ENCODE measurements at places on chromosomes 5 and 9.

DNA sequence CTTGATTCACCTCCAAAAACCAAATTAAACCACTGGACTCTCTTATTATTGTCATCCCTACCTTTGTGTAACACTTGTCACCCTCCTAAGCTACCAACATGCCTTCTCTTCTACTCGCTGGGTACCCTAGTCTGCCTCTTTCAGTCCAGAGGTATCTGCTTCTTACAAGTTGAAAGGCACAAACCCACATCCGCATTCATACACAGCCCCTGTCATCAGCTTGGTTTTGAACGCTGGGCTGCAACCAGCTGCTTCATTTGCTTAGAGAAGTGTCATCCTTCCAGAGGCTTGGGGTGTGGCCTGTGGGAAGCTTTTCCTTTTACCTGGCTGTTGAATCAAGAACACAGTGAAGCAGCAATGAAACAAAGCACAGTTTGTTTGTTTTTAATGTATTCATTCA, 138.8 kb upstream of the WWC1 start:
- no peak for DNase-seq

DNA sequence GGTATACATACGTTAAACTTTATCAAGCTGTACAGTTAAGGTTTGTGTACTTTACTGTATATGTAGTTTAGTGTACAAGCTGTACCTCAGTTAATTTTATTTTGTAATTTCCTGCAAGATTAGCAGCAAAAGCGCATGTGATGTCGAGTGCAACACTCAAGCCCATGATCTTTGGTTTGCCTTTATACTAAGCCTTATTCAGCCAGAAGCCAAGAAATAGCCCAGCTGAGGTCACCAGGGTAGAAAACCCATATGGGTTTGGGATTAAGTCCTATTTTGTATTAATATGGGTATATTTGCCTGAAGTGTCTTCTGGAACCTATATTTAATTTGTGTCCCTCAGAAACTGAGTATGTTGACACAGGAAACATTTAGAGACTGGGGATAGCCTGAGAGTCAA, 59.3 kb downstream of the ZFAND5 start:
- DNase-seq = no peak

GRCh38 chr9:82458296-82458695, 469.7 kb downstream of the SPATA31D1 start:
- no peak for DNase-seq

GRCh38 chr5:163512526-163512925, 7.1 kb downstream of the MAT2B start:
- DNase-seq = no peak

DNA sequence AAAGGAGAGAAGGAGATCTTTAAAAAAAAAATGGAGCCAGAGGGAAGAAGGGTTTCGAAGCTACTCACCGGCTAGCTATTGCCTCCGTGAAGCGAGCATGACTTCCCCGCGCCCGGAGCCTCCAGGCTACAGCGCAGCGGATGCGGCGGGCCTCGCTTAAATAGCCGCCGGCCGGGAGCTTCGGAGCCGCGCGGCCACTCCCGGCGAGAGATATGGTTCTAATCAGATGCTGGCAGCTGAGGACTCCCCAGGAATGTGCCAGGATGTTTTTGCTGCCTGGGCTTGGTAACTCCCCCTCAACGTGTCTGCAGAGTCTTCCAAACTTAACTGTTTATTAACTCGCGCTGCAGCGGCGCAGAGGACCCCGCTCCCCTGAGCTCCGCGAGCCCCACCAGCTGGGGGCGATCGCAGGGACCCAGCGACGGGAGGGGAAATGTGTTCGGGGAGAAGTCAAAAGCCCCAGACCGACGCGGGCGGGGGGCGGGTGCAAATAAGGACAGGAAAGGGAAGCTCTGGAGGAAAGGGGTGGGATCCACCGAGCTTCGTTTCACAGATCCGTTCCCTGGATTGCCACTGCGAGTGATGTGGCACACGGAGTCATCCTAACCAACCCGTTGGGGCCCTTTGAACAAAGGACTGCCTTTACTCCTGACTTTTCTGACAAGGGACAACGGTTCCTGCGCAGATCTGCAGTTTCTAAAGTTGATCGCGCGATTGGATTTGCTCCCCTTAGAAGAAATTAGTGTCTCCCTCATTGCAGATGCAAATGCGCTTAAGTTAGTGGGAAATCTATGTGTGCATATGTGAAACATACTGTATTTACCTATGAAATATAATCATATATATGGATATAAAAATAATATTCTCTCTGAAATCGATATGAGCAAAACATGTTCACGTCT, at the start of gene DAB2:
Gene DAB2, minus strand, starts transcription at position 245 of the 902 bp plus-strand sequence. CDS start 30,660 bp downstream, outside the sequence.
- peak; percentile 12 for DNase-seq

- no peak for DNase-seq
Observed at GRCh38 chr5:133520062-133520461, 92.3 kb downstream of the FSTL4 start.

DNA sequence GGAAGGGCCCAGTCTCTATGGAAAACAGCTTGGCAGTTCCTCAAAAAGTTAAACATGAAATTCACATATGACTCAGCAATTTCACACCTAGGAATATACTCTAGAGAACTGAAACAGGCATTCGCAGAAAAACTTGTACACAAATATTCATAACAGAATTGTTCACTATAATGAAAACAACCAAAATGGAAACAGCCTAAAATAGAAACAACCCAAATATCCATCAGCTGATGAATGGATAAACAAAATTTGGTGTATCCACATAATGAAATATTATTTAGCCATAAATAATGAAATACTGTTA, 4.8 kb upstream of the GPR150 start:
- DNase-seq = no peak

DNA sequence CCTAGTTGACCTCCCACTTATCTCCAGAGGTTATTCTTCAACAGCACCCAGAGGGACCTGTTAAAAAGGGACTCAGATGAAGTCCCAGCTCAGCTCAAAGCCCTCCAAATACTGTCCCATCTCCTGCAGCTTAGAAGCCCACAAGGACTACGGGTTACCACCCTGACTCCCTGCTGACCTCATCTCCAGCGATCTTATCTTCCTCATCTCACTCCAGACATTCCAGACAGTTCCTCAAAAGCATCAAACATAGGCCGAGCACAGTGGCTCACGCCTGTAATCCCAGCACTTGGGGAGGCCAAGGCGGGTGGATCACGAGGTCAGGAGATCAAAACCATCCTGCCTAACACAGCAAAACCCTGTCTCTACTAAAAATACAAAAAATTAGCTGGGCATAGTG, 263.8 kb upstream of the TLE4 start:
- DNase-seq = no peak

DNA sequence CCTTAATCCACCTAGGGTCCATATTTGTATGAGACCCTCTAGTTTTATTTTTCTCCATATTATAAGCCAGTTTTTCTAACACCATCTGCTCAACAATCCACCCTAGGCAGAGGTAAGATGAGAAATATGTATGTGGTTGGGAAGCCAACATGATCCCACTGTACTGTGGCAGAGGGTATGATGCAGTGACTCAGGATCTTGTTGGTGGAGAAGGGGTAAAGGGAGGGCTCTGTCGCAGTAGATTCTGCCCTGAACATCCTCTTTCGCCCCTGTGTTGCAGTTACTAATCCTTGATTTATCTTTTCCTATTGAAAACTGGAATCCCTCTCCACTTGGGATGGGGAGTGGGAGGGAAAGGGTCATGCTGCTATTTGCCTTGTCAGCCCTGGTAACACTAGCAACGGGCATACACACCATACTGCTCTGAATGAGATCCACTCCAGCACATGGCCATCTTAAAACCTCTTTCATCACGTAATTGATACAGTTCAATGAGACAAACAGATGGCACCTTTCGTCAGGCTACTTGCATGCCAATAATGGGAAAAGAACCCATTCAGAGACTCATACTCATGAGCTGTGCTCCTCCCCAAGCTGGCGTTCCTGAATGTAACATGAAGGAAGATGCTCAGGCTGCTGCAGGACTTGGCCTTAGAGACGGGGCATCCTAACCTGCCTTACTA, 63.0 kb downstream of the ADAMTS12 start:
- DNase-seq = no peak

DNA sequence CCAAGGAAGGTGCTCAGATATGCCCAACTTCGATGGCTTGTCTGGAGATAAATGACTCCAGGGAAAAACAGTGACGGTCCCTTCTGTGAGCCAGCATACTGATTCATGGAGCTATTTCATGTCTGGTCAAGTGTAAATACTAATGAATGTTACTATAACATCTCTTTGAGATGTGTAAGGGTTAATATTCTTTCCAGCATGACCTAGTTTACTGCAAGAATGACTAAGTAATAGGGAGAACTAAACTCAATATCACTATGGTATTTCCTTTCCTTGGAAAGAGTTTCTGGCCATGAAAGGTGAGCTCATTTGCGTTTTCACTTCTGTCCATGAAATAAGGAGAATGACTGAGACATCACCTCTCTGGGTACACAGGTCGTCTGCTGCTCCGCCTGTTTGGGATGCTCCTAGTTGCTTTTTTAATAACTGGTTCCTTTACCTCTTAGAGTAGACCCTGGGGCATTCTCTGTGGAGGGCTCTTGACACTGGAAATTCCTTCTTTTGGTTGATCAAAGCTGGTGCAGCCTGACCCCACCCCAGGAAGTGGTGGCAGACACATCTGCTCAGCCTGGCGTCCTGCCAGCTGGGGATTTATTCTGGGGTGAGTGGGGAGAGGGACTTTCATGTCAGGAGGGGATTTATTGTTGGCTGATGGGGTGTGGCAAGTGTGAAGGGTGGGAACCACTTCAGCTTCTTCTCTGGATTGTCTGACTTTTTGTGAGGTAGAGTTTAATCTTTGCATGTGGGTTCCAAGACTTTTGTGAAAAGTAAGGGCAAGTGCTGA, 250.0 kb upstream of the MPDZ start:
- DNase-seq = no peak

GRCh38 chr9:33429256-33429985, 18.0 kb downstream of the AQP3 start:
- no peak for DNase-seq

DNA sequence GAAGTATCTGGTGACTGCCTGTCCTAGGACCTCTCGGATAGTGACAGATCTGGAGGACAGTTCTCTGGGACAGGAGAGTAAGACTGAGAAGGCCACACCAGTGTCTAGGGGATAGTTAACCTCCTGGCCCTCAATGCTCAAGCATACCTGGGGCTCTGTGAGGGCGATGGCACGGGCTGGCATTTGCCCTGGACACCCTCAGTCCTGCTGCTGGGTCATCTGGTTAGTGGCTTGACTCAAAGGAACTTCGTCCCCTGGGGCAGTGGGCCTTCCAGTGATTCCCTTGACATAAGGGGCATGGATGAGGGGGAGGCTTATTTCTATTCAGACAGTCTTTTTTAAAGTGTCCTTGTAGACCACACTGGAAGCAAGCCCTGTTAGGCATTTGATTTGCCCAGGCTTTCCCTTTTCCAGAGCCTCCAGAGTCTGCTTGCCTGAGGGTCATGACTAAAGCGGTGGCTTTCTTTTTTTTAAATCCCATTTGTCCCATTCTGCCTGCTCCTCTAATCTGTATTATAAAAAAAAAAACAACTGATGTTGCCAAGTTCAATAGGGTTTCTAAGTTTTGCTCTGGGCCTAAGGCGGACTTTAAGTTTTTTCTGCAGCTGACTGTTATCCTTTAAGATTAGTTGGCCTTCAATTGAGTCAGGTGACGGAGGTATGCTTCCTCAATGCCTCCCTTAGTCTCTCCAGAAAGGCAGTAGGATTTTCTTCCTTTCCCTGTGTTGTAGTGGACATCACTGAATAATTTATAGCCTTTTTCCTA, 2083.5 kb upstream of the C9orf72 start:
- no peak for DNase-seq

GRCh38 chr5:81717226-81717625, 33.7 kb downstream of the SSBP2 start:
- DNase-seq = no peak

DNA sequence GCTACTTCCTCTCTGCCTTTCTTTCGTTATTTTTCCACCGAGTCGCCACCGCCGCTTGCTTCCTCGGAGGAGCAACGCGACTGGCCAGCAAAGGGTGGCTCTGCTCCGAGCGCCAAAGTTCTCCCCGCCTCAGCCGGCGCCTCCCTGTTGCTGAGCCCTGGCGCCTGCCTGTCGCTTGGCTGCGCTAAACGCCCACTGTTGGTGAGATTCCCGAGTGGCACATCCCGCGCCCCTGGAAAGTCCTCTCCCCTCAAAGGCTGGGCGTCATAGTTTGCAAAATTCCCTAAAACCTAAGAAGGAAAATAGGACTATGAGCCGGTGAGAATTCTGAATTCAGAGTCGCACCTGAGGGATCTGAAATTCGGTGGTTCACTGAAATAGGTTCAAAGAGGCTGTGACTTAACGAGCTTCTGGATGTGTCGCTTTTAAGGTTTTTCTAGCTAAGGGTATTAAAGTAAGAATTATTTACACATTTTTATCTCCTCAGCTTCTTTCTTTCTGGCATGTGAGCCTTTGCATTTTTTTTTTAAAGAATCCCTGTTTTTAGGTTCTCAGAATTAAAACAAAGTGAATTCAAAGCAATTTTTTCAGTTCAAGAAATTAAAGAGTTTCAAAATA, at the start of gene GRIN3A:
Gene GRIN3A, minus strand, starts transcription at position 82 of the 618 bp plus-strand sequence. CDS start 668 bp downstream, outside the sequence.
- no peak for DNase-seq

DNA sequence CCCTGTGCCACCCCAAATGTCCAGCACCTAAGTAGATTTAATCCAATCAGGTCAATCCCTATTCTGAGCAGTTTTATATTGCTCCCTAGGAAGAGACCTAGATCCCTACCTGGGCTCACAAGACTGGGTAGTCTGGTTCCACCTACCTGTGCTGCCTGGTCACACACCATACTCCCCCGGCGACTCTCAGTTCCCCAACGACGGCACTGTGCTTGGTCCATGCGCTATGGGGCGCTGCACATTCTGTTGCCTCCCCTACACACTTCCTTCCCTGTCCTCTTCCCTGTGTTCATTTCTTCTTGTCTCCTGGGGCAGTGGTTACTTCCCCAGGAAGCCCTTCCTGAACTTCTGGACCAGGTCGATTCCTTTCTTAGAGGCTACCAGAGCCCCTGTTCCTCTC, 109.9 kb upstream of the IL12B start:
- DNase-seq = no peak

- no peak for DNase-seq
Observed at GRCh38 chr5:43367909-43368669, 44.1 kb downstream of the CCL28 start.

- DNase-seq = no peak
Observed at GRCh38 chr5:38420691-38421390, 135.6 kb downstream of the LIFR start.

DNA sequence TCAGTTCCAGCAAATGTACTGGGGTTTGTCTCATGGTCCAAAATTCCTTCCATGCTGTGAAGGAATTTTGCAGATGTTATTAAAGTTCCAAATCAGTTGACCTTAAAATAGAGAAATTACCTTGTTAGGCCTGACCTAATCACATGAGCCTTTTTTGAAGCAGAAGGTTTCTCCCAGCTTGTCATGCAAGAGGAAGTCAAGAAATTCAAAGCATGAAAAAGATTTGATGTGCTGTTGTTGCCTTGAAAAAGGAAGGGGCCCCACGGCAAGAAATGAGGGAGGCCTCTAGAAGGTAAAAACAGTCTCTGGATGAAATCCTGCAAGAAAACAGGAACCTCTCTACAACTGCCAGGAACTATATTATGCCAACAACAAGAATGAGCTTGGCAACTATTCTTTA, 24.2 kb upstream of the HAPLN1 start:
- DNase-seq = no peak
